Left ventricle myocardium inferior (tissue), 1 donor: ENCODE measurements at places on chromosomes 16 and 17. TPM values are rescaled to one million over a fixed set of nuclear protein-coding genes. Genes with fewer than 3 reads are reported as not detected.
A peak's percentile ranks its signal among the peaks of the same experiment; 100 is the strongest.

The ARHGDIG gene
- total RNA-seq: 7.0 TPM

The OR3A3 gene
- not detected for total RNA-seq

The CDH1 gene
- 0.11 TPM for total RNA-seq

The CCL11 gene
- 3.8 TPM for total RNA-seq

The MT4 gene
- not detected for total RNA-seq

The PLXDC1 gene
- total RNA-seq: 12.2 TPM

The CA7 gene
- total RNA-seq: not detected

The KRT24 gene
- total RNA-seq: not detected

DNA sequence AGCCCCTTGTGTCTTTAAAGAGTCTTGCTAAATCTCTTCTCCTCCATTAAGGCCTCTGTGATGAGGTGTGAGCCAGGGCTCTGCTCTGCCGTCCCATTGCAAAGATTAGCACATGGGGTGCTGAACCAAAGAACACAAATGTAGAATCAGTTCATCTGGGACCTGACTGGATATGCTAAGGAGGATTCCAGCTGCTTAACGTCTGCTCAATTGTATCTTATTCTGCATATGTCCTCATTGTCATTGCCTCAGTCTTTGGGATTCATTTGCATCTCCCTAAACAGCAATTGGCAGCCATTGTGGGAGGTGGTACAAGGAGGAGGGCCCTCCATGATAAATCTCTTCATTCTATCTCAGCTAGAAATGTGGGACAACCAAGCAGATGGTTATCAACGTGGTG, 106.3 kb upstream of the ADAMTS18 start:
- DNase-seq: no peak
- peaks cover 3% of the 10 kb centered on the region for H3K27me3 ChIP-seq
- H3K36me3 ChIP-seq: no peaks in the 10 kb centered on the region

- no peaks in the 10 kb centered on the region for H3K36me3 ChIP-seq
- no peak for DNase-seq
- H3K4me1 ChIP-seq: no peaks in the 10 kb centered on the region
These were observed 15.9 kb downstream of the CHAD start for GRCh38 chr17:50452630-50453300.

- no peak overlapping the region for H3K4me3 ChIP-seq
- no peaks in the 10 kb centered on the region for H3K4me1 ChIP-seq
- no peaks in the 10 kb centered on the region for H3K36me3 ChIP-seq
- DNase-seq: peak; percentile 23
- H3K27ac ChIP-seq: no peak overlapping the region
- H3K27me3 ChIP-seq: peaks cover 87% of the 10 kb centered on the region
These were observed 475.9 kb upstream of the CCL2 start for GRCh38 chr17:33779234-33779591.

DNA sequence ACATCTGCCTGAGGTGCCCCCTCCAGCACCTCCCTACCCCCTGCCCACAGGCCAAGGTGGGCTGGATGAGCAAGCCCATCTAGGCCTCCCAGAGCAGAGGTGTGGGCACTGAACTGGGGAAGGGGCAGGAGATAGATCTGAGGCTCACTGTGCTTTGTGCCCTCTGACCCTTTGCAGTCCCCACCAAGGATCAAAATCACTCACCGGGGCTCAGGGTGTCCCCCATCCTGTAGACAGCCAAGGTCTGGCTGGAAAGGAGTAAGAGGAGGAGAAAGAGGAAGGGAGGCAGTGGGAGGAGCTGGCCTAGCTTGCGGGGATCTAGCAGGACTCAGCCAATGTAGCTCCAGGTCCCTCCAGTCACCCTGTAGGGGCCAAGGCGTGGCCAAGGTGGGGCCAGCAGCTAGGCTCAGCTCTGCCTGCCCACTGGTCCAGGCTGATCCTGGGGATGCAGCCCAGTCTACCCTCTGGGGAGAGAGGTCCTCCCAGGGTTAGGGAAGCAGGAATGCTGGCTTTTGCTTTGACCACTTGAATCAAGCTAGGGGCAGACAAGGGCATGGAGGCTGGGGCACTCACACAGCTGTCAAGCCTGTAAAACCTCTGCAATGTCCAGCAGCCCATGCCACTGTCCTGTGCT, 1.8 kb downstream of the SLC12A4 start:
- H3K36me3 ChIP-seq: peaks cover 17% of the 10 kb centered on the region
- peaks cover 78% of the 10 kb centered on the region for H3K4me1 ChIP-seq
- peak overlapping the region; percentile 96 for H3K4me3 ChIP-seq
- DNase-seq: no peak
- H3K27ac ChIP-seq: peak overlapping the region; percentile 100

GRCh38 chr17:10046786-10047785, 142.0 kb upstream of the RCVRN start:
- no peak for DNase-seq
- H3K27ac ChIP-seq: peak overlapping the region; percentile 64
- H3K4me1 ChIP-seq: peaks cover 60% of the 10 kb centered on the region
- no peak overlapping the region for H3K4me3 ChIP-seq

- no peak overlapping the region for H3K27ac ChIP-seq
- peak overlapping the region; percentile 71 for H3K4me3 ChIP-seq
- H3K27me3 ChIP-seq: peaks cover 88% of the 10 kb centered on the region
These were observed 447 bp downstream of the SDK2 start for GRCh38 chr17:73643852-73644144.

DNA sequence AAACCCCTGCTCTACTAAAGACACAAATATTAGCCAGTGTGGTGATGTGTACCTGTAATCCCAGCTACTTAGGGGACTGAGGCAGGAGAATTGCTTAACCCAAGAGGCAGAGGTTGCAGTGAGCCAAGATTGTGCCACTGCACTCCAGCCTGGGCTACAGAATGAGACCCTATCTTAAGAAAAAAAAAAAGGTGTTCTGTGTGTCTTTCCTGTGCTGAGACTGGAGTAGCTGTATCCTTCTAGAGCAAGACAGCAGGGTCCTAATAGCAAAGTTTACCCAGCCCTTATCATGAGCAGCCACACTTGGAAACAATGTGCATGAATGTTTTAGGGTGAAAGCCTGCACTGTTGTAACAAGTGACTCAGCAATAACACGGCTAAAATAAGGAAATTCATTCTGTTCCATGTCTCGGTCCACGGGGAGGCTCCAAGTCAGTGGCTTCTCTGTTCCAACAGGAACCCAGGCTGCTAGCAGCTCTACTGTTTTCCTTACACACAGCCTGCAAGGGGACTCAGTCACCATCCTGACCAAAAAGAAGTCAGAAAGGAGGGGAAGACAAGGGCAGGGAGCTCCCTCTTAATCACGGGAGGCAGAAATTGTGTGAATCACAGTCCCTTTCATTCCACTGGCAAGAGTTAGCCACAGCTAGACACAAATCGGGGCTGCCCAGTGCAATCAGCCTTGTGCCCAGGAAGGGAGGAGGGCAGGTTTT, 7.1 kb upstream of the SLC5A11 start:
- no peak for DNase-seq
- no peak overlapping the region for H3K4me3 ChIP-seq
- peaks cover 8% of the 10 kb centered on the region for H3K4me1 ChIP-seq

GRCh38 chr16:89482150-89482816, 8.1 kb downstream of the ANKRD11 start:
- no peaks in the 10 kb centered on the region for H3K27me3 ChIP-seq
- H3K27ac ChIP-seq: peak overlapping the region; percentile 33
- H3K36me3 ChIP-seq: no peaks in the 10 kb centered on the region
